ENCODE measurements at places on chromosomes 13 and 19. TPM values are rescaled to one million over a fixed set of nuclear protein-coding genes. Genes with fewer than 3 reads are reported as not detected.

DNA sequence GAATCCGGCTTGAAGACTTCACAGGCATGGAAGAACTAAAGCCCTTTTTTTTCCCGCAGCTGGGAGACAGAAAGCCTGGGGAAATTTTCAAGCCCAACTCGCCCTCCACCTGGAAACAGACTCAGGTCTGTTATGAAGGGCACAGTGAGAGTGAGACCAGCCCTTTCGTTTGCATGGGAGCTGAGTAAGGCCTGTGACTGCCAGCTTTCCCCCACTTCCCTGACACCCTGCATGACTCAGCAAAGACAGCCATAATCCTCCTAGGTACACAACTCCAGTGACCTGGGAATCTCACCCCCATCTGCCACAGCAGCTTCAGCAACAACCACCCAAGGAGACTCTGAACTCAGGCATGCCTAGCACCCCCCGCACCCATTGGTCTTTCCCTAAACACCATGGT, 87.6 kb upstream of the ZNF91 start:
- DNase-seq: no peak

DNA sequence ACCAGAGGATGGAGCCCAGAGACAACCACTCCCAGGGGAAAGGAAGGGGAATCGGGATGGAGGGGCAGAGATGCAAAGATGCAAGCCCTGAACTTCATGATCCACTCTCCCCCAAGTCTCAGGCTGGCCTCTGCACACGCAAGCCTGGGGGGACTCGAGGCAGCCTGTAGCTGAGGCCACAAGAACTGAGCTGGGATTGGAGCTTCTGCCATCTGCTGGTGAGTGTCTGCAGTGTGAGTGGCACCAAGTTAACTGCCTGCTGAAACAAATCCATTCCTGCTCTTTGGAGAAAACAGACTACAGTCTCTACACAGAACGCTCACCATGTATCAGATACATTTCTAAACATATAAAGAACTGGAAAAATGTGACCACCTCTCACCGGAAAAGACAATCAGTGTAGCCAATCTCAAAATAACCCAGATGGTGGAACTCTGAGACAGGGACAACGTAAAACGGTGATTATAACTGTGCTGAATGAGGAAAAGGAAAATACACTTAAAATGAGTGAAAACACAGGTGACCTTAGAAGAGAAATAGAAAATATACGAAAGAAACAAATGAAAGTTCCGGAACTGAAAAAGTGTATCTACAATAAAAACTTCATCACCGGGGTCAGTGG, 62.1 kb downstream of the KLF2 start:
- no peak for DNase-seq

GRCh38 chr13:76885203-76886004, 801 bp downstream of the KCTD12 start:
- DNase-seq: peak; percentile 79

DNA sequence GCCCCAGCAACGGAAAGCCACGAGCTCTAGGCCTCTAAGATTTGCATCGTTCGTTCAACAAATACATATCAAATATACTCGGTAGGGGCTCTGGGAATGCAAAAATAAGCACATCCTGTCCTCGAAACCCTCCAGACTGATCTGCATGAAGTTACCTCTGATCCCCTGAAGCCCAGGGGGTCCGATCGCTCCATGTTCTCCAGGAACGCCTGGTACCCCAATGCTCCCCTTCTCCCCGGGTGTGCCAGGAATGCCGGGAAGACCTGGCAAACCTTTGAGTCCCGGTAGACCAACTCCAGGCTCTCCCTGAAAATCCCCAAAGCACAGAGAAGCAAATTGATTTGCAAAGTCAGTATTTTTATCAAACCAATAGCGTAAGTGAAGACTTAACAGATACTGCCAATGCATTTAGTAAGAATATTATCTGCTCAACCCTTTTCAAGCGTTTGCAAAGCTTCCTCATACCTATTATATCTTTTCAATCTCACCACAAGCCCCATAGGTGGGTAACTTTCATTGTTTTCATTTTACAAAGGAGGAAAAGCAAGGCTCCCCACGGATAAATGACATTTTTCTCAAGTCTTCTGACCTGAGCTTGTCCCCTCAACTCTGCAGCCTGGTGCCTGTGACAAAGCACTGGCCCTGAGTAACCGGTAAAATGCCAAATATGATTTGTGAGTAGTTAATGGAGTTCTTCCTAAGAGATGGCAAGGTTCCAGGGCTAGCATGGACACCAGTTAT, 127.7 kb downstream of the COL4A1 start:
- no peak for DNase-seq

DNA sequence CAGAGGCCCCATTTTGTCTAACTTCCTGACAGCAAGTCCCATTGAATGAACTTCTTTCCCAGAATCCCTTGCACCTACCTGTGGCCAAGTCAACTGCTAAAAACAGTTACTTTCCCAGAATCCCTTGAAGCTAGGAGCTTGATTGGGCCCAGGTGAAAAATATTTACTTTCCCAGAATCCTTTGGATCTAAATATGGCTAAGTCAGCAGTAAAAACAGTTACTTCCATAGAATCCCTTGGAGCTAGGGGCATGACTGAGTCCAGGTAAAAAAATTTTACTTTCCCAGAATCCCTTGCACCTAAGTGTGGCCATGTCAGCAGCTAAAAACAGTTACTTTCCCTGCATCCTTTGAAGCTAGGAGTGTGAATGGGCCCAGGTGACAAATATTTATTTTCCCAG, 13.2 kb upstream of the MEIS3 start:
- DNase-seq: no peak

DNA sequence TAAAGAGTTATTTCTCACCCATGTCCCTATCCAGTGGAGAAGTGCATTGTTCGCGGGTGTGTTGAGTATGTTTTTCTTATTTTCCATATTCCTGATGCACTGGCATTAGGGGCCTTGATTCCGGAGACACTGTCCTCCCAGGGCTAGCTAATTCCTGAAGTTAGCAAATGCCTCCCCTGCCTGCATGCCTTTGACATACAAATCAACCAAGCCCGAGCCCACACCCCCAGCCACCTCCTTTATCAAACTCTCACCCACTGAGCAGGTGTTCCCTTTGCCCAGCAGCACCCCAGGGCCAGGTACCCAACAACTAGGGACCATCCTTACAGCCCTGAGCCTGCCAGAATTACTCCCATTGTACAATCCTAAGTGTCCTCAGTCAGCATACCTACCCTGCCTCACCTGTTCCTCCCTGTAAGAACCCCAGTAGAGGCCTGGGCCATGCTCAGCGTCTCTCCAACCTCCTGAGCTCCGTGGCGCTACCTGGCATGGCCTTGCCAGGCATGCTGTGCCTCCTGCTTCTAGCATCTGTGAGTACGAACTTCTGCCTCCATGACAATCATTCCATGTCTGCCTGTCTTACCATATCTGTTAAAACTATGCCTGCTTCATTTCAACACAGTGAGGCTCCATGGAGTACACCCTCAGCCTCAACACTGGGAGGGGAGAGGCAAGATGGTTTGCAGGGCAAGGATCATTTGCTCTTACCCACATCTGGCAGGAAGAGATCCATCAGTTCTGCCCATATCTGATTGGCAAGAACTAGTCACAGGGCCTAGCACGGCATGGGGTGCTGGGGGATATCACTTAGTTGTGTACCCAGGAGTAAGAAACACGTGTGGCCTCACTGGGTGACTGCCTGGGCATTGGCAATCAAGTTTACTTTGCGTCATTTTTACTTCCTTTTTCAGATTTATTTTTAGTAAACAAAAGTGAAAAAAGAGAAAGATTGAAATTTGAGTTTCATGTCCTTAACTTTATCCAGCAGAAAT, 203.9 kb downstream of the SHISA2 start:
- no peak for DNase-seq

The FCHO1 gene
- total RNA-seq: 2.5 TPM
